ENCODE measurements at places on chromosomes 1 and 21.
A peak's percentile ranks its signal among the peaks of the same experiment; 100 is the strongest.

- no peak for DNase-seq
Measured at GRCh38 chr1:107954126-107954525, 10.9 kb downstream of the VAV3 start.

- DNase-seq: peak; percentile 93
Measured at GRCh38 chr21:41648591-41649031, 118.2 kb downstream of the RIPK4 start.

DNA sequence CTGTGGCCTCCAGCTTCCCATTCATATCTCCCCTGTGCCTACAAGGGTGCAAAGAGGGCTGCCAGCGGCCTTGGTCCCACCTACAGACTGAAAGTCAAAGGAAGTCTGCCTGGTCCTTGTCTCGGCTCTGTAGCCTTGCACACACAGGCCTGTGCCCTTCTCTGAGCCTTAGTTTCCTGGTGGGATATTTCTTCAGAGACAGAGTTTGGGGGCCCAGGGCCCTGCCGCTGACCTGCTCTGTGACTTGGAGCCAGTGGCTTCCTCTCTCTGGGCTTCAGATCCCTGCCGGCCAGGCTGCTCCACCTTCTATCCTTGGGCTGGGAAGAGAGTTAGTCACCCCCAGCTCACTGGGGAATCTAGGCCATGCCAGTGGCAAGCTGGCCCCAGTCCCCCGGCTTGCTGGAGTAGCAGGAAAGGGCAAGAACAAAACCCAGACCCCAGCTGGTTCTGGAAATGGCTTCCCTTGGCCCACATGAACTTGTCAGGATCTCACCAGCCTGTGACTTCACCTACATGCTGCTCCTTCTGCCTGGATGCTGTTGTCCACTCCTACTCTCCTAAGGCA, 1.0 kb upstream of the TMEM61 start:
- DNase-seq: peak; percentile 16

- DNase-seq: no peak
Measured at GRCh38 chr1:101965341-101965740, 31.4 kb downstream of the OLFM3 start.

GRCh38 chr1:11878891-11879190, 20.1 kb upstream of the NPPB start:
- no peak for DNase-seq

GRCh38 chr1:235553112-235553551, 48.9 kb upstream of the B3GALNT2 start:
- DNase-seq: no peak

DNA sequence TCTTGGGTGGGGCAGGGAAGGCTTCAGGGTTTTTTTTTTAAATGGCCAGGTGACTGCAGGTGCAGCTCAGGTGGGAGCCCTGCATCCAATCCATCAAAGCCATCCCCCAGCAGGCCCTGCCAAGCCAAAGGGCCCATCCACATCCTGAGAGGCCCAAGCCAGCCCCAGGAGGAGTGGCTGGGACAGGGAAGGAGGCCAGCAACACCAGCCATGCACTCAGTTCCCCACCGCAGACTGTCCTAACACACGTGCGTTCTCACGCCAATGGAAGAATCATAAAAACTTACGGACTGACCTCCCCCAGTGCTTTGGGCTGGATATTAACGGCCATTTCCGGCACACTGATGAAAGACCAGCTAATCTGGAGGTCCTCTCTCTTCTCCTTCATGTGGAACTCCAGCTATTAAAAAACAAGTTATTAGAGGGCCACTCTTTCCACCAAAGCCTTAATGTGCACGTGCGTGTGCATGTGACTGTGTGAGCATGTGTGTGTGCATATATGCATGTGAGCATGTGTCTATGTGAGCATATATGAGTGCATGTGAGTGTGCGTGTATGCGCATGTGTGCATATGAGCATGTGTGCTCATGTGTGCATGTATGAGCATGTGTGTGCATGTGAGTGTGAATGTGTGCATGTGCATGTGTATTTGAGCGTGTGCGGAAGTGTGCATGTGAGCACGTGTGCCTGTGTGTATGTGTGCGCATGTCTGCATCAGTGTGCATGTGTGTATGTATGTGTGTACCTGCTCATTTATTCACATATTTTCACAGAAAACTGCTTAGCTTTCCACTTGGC, 35.1 kb downstream of the C2CD2 start:
- no peak for DNase-seq

DNA sequence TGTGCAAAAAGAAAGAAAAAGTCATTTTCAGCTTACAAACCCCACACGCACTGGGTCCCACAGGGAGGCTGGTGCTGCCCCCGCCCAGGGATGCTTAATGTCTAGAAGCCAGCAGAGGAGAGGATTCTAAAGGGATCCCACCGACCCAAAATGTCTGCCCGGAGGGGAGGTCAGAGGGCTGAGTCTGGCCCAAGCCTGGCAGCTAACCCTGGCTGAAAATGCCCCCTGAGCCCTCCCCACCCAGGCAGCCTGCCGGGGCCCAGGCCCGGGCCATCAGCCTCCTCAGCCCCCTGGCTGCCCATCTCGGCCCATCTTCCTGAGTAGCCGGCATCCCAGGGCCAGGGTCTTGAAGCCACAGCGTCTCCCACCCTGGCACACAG, 33.5 kb downstream of the ACOT7 start:
- no peak for DNase-seq

DNA sequence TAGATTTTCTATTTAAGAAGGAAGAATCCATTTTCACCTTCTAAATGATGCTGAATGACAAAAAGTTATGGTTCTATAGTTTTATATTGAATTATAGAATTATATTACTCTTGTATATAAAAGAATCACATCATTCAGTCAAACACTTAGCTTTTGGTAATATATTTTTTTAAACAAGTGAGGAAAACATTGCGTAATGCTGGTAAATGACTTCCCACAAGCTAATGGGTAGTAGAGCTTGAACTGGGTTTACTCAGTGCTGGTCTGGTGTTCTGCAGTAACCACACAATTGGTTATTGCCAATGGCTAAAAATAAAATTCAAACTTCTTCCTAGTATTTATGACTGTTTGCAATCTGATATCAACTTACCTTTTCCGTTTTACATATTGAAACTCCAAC, 10.6 kb upstream of the GIPC2 start:
- DNase-seq: peak; percentile 21

GRCh38 chr1:181073638-181074037, 14.9 kb upstream of the IER5 start:
- DNase-seq: peak; percentile 98

Measured in M059J (cell line).